ENCODE measurements at places on chromosomes 4 and X.

GRCh38 chr4:11263208-11263607 is 165.5 kb downstream of the HS3ST1 start:
- no peak for DNase-seq

- no peak for DNase-seq
Measured at GRCh38 chr4:68765876-68766275, 49.9 kb upstream of the UGT2B10 start.

GRCh38 chr4:40656201-40656863 is 26.7 kb upstream of the RBM47 start:
- DNase-seq = peak; percentile 28

GRCh38 chr4:37169956-37170355 is 74.6 kb upstream of the NWD2 start:
- no peak for DNase-seq

DNA sequence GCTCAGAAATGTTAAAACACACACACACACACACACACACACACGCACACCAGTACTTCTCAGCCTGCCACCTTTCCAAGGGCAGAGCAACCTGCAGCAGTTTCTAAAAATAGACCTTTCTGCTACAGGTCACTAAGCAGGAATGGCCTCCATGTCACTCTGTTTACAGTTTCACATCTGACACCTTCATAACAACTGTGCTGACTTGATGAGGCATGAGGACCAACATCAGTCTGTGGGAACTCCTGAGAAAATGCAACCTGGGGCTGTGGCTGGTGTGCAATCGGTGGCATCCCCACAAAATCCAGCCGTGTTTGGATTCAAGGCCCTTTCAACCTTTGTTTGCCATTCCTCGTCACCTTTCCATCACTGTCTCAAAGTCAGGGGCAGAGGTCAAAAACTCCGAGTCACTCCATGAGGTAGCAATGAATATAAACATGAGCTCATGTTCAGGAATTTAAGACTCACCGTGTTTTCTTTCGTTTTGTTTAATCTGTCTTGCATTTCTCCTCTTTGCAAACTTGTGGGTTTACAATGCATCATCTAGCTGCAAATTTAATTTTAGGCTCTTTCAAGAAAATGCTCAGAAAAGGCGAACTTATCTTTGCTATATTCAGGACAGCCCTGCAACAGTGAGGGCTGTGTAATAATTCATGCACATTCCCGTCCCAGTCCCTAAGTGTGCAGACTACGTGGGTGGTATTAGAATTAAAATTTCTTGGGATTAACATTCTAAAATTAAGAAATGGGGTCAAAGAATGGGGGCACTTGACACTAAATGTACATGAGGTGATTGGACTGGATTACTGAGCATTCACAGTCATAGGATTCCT is 135.3 kb downstream of the SHROOM3 start:
- no peak for DNase-seq

GRCh38 chr4:123632693-123633030 is 236.1 kb downstream of the SPRY1 start:
- DNase-seq = no peak

DNA sequence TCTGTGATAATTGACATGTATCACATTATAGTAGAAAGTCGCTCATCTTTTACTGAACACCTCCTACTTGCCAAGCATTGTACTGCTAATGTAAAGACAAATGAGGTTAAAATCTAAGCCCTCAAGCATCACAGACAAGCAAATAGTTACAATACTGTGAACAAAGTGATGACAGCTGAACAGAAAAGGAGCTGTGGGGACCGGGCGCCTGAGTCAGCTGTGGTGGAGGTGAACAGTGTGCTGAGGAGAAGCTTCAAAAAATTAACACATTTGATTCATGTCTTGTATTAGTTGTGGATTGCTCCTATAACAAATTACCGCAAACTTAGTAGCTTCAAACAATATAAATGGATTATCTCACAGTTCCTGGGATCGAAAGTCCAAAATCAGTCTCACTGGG is 124.3 kb downstream of the MAPK10 start:
- DNase-seq = no peak

- DNase-seq = no peak
Measured at GRCh38 chr4:7166237-7166636, 26.1 kb upstream of the SORCS2 start.

DNA sequence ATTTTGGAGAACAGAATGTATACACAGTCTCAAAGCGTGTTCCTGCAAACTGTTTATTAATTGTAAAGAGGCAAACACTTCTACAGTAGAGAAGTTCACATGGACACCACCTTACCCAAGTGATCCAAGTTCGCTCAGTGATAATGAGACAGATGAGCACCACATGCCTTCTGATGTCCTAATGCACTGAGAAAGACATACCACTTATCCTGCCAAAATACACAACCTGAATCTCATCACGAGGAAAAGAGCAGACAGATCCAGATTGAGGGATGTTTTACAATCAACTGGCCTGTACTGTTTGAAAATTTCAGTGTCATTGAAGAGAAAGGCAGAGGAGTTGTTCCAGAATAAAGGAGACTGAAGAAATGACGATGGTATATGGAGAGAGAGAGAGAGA is 12.4 kb downstream of the PPEF1 start:
- no peak for DNase-seq

GRCh38 chr4:159238631-159239030 is 135.8 kb downstream of the RAPGEF2 start:
- DNase-seq = no peak

DNA sequence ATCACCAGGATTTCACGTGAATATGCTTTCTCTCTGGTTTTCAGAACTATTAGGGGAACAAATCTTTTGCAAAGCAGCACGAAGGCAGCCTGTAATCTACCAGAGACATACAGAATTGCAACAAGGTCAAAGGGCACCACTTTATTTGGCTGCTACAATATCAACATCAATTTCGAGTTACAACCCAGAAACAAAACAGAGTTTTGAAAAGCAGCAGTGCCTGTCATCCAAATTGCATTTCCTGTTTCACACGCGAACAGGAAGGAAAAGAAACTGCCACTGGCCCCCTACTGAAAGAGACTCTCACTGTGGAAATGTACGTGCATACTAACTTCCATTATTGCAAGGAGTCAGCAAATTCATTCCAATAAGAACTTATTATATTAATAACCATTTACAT is 17.1 kb upstream of the C1QTNF7 start:
- peak; percentile 74 for DNase-seq
